ENCODE measurements at places on chromosomes 7 and 10. TPM values are rescaled to one million over a fixed set of nuclear protein-coding genes. Genes with fewer than 3 reads are reported as not detected.

Gene FKBP14
- polyA plus RNA-seq, result 3.1 TPM

Gene PSD
- polyA plus RNA-seq, result 1.2 TPM

Gene AKR1C4
- polyA plus RNA-seq, result not detected

Gene COL17A1
- polyA plus RNA-seq, result 0.45 TPM

Gene UNC5B
- polyA plus RNA-seq, result 1.7 TPM

Gene GAD2
- polyA plus RNA-seq, result 5.9 TPM

Gene AMPH
- 1.2 TPM for polyA plus RNA-seq

Gene MRC1
- polyA plus RNA-seq, result 32.8 TPM

Gene NUTM2E
- 0.21 TPM for polyA plus RNA-seq

Gene POMZP3
- polyA plus RNA-seq, result 10.3 TPM

Gene PILRA
- polyA plus RNA-seq, result 18.1 TPM

Gene MEOX2
- 8.9 TPM for polyA plus RNA-seq

Gene RP9
- 12.0 TPM for polyA plus RNA-seq

Gene FRAT2
- 9.9 TPM for polyA plus RNA-seq

Gene PBLD
- polyA plus RNA-seq, result 4.5 TPM

Gene FOXI2
- 0.10 TPM for polyA plus RNA-seq

Gene STEAP4
- polyA plus RNA-seq, result 60.6 TPM

Gene AKR1D1
- polyA plus RNA-seq, result not detected

Gene HIBADH
- 51.2 TPM for polyA plus RNA-seq

Gene PAPOLB
- polyA plus RNA-seq, result not detected

Gene MSANTD7
- polyA plus RNA-seq, result 4.2 TPM

Gene MUC12
- polyA plus RNA-seq, result 0.70 TPM

Gene TCERG1L
- polyA plus RNA-seq, result 0.03 TPM

Gene PVRIG
- not detected for polyA plus RNA-seq

Gene KCP
- polyA plus RNA-seq, result 1.5 TPM

Gene MLXIPL
- 44.8 TPM for polyA plus RNA-seq

Gene BCL7B
- polyA plus RNA-seq, result 20.8 TPM

Gene SFXN4
- 32.7 TPM for polyA plus RNA-seq

Gene PRRT4
- polyA plus RNA-seq, result 4.4 TPM

Gene TRIM50
- polyA plus RNA-seq, result 1.2 TPM

Gene NPY
- polyA plus RNA-seq, result not detected

Gene CLRN3
- not detected for polyA plus RNA-seq

Gene FAM180A
- 0.07 TPM for polyA plus RNA-seq

Gene LIPM
- polyA plus RNA-seq, result 0.04 TPM

Gene PAX2
- not detected for polyA plus RNA-seq

Gene TWIST1
- polyA plus RNA-seq, result 31.8 TPM

Gene SEMA3D
- polyA plus RNA-seq, result 0.91 TPM

Gene GPR146
- polyA plus RNA-seq, result 71.2 TPM

Gene NME8
- polyA plus RNA-seq, result not detected

Gene ZNF117
- 5.2 TPM for polyA plus RNA-seq

Gene STX1A
- polyA plus RNA-seq, result 3.8 TPM

Gene SFRP4
- polyA plus RNA-seq, result 0.47 TPM

Gene CALHM2
- polyA plus RNA-seq, result 6.6 TPM

Gene FAM20C
- 16.0 TPM for polyA plus RNA-seq

Gene CYP2E1
- 1.3 TPM for polyA plus RNA-seq
